ENCODE measurements at places on chromosomes 7 and 10.

- no peak for DNase-seq
These were observed 17.9 kb upstream of the SERPINE1 start for GRCh38 chr7:101108961-101109360.

DNA sequence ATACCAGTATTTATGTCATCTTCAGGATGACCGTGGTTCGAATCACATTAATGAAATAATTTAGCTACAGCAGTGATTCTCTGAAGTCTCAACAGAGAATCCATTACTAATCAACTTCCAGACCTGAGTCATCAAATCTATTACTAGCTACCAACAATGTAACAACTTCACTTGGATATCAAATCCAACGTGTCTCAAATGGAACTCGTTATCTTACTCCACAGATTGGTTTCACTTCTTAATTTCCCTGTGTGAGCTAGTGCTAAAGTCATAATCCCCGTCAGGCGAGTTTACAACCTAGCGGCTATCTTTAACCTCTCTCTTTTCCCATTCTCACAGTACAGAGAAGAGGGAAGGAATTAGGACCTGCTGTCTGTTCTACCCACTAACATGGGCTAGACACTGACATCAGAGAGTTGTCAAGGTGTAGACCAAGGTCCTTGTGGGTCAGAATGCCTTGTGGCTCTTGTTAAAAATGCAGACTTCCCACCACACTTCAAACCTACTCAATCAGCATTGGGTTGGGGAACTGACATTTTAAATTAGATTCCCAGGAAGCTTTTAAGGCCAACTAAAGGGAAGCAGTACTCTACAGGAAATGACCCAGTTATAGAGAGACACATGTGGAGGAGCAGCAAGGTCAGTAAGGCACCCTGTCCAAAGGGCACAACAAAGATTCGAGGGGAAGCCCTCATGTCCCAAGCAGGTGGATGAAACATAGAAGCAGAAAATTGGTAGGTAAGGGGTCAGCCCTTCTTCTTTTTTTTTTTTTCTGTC is 57.3 kb upstream of the GSAP start:
- no peak for DNase-seq

DNA sequence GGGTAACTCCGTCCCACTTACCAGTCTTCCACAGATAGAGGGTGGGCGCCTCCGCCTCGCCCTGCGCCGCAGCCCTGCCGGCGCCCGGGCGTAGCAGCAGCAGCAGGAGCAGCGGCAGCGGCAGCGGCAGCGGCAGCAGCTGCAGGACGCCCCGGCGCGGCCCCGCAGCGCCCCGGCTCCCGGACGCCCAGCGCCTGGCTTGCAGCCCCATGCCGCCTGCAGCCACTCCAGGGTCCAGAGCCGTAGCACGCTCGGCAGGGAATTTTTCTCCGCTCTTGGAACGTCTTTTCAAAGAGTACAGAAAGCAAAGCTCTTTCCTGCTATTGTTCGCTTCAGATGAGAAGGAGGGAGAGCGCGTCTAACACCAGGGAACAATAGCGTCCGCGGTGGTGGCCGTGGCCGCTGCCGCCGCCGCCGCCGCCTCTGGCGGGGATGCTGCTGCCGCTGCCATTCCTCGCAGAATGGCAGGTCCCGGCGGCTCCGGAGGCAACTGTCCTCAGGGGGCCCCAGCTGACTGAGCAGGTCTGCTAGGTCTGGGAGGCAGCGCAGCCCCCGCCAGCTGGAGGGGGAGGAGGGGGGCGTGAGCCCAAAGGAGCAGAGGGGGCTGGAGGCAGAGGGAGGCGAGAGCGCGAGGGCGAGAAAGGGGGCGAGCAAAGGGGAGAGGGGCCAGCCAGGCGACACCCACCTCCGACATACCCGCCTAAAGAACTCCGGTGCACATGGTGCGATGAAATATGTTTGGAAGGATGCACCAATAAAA is at the start of gene THSD7A:
THSD7A (minus strand) TSS at position 463 of the 760 bp plus-strand sequence; CDS start at position 211, 252 bp downstream.
- DNase-seq = peak; percentile 3

- no peak for DNase-seq
These were observed 50.8 kb upstream of the SLC29A3 start for GRCh38 chr10:71268247-71268691.

- no peak for DNase-seq
These were observed 634 bp upstream of the OR9A4 start for GRCh38 chr7:141915565-141915964.

DNA sequence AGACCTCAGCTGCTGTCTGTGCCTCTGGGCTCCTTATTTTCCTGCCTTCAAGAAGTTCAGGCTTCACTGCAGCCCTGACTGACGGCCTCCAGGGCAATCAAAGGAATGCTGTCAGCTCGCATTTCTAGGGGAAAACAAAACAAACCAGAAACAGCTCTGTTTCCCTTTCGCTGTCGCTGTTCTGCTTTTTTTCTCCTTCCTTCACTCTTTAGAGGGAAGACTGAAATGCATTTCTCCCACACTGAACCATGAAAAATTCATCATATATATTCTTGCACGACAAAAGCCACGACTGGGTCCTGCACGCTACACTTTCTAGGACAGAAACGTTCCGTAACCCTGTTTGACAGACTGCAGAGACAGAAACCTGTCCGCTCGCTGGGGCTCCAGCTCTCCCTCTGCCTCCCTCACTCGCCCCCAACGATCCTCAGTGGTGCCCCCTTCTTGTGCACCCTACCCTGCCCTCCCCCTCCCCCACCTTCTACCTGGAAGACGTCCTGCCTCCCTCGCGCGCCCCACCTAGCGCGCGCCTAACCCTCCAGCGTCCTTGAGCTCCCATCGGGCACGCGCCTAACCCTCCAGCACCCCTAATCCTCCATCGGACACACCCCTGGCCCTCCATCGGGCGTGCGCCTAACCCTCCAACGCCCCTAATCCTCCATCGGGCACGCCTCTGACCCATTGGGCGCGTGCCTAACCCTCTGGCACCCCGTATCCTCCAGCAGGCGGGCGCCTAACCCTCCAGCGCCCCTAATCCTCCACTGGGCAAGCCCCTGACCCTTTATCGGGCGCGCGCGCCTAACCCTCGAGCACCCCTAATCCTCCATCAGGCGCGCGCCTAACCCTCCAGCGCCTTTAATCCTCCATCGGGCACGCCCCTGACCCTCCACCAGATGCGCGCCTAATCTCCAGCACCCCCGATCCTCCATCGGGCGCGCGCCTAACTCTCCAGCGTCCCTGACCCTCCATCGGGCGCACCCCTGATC is 37.1 kb downstream of the SVOPL start:
- DNase-seq = no peak

DNA sequence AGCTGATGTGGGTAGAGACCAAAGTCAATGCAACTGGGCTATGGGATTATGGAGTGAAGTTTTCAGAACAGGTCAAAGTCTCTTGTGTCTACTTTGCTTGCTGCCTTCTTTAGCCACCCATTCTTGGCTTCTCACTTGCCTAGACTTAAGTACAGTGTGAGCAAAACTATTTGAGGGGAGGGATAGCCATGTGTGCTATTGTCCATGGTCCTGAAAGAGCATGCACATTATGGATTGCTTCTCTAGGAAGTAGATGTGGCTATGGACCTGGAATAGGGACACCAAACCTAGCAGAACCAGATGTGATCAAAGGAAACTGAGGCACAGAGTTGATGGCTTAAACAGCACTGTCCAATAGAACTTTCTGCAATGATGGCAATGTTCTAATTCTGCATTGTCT is 81.9 kb upstream of the ZNF800 start:
- no peak for DNase-seq

DNA sequence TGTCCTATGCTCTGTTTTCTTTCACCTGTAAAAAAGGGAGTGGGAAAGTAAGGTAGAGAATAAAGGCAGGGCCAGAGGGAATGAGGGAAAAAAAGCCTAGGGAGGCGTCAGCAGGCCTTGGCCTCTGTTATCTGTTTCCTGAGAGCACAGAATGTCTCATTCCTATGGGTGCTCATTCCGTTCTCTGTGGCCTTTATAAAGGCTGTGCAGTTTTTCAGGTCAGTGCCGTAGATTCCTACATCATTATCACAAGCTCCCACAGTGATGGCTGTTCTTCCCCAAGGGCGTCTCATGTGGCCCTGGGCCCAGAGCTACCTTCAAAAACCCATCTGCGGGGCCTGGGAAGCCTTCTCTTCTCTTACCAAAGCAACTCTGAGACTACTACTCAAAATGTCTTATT is 16.7 kb upstream of the AKR1B10 start:
- DNase-seq = no peak

GRCh38 chr7:143487566-143487965 is 9.9 kb downstream of the TAS2R41 start:
- DNase-seq = no peak

GRCh38 chr7:47239931-47240421 is 341.9 kb downstream of the TNS3 start:
- no peak for DNase-seq

DNA sequence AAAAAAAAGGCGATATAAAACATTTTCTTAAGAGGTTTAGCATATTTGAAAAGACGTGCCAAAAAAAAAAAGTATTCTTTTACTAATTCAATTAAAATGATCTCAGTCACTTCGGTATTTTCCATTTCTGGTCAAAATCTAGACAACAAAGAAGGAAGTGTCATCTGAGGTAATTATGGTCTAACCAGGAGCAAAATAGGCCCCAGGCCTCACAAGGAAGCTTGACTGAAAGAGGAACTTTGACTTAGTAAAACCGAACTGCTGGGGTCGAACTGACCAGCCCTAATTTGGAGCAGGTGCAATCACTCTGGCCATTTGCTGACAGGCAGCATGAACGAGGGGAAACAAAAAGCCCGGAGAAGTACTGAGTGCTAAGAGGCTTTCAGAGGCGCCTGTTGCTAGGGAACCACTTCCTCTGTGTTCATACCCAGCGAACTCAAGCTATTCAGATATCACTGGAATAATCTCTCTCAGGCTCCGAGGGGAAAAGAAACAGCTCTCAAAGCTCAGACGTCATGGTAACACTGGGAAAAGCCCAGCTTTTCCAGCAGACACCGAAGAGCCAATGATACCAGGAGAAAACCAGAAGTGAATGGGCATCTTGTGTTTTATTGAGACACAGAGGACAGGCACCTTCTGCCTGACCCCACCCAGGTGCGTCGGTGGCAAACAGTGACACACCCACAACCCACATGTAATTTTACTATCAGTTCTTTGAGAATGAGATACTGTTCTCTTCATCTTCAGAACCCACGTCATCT is 126.5 kb downstream of the FAM107B start:
- DNase-seq = peak; percentile 72

- DNase-seq = peak; percentile 90
These were observed 189.9 kb upstream of the PDE1C start for GRCh38 chr7:32259931-32260596.

DNA sequence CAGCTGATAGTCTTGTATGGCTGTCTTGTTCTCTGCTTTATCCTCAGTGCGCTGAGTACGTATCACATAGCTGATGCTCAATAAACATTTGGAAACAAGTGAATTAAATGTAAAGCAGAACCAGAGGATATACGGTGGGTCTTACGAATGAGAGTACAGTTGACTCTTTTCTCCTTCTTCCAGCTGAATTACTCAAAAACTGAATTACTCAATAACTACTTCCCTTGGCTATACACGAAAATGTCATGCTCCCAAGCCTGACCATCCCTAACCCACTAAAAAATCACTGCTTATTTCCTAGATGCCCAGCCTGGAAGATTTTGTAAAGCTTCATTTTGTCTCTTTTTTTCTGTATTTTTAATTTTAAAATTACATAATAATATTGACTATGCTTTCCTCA is 3.2 kb upstream of the RSU1 start:
- DNase-seq = no peak

DNA sequence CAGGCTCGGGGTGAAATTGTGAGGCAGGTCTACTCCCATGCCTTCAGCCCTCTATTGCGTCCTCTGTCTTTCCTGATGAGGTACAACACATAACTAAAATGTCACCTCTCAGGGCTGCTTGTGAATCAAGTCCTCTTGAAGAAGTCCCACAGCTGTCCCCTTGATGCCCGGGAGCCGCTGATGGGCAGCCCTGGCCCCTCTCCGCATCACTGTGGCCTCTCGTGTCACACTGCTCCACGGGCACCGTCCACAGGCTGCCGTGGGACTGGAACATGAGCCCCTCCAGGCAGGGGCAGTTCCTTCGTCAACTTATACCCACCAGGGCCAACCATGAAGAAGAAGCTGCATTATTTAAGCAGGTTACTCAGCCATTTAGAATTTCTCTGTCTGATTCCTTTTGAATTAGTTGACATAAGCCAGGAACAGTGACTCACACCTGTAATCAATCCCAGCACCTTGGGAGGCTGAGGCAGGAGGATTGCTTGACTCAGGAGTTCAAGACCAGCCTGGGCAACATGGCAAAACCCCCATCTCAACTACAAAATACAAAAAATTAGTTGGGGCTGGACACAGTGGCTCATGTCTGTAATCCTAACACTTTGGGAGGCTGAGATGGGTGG is 58.5 kb upstream of the UBE3C start:
- no peak for DNase-seq

DNA sequence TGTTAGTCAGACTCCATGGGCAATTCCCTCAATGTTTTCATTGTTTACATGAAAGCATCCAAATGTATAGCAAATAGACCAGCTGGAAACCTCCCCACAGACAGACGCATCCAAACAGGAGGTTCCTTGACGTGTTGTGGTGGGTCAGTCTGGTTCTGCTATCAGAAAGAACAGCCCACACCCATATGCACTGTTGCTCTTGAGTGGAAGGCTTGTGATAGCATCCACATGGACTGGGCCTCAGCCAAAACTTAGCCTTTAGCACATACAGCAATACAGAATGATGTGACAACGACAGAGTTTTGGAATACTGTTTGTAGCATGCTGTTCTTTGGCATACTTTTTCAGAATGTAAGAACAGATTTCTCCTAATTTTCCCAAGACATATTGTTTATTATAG is 299.2 kb upstream of the ETV1 start:
- DNase-seq = no peak

DNA sequence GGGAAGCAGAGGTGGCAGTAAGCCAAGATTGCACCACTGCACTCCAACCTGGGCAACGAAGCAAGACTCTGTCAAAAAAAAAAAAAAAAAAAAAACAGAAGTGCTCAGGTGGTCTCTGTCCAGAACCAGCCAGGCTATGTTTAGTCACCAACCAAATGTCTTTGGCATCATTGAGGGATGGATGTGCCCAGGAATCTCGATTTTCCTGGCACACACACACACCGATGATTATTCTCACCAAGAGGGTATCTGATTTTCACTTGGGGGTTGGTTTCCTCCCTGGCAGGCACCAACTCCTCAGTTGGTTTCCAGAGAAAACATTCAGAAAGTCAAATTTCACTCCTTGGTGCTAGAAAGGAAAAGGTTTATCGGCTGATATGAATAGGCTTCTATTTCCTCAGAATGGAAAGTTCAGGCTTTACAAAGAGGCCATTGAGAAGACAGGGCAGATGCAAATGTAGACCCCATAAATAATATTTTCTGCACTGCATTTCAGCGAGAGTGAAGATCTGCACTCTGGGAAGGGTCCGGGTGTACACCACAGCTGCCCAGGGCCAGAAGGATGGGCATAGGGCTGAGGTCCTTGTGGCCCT is 154.8 kb downstream of the TNS3 start:
- no peak for DNase-seq

- DNase-seq = peak; percentile 2
These were observed 77.6 kb downstream of the BICC1 start for GRCh38 chr10:58590152-58590840.

Measured in NCI-H2029 treated with DMSO at 0.1 percent for 48 hours (cell line).